ENCODE measurements at places on chromosomes 13 and 19.
A peak's percentile ranks its signal among the peaks of the same experiment; 100 is the strongest.

DNA sequence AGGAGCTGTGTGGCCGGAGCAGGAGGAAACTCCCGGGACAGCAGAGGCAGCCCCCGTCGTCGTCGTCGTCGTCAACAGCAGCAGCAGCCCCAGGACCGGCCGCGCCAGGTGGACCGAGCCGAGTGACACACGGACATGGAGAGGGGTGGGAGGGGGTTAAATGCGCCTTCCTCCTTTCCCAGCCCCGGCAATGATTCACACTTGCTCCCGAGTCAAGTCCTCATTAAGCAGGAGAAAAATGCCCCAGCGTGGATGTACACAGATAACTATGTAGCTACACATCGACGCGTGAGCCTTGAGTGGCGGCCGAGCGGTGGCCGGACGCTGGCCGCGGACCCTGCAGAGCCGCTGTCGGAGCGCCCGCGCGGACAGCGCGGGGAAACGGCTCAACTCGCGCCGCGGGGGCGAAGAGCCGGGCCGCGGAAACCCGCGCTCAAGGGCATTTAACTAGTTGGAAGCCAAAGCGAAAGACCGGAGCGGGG, 645 bp downstream of the UBL3 start:
- peak; percentile 27 for DNase-seq

DNA sequence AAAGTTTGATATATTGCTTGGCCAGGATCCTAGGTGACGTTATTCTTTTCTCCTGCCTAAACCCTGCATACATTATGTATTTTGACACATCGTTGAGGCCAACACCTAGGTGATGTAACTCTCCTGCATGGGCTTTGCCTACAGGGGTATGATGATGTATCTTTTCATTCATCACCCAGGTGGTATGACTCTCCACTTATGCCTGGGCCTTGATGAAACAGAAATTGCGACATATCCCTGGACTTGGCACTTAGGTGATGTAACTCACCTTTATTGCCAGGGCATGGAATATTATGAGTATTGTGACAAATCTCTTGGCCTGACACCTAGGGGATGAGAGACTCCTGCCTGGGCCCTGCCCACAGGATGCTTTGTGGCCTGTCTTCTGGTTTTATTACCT, 18.5 kb upstream of the ZNF681 start:
- no peak for DNase-seq

GRCh38 chr19:52398081-52398441, 412 bp downstream of the ZNF528 start:
- no peak for DNase-seq

DNA sequence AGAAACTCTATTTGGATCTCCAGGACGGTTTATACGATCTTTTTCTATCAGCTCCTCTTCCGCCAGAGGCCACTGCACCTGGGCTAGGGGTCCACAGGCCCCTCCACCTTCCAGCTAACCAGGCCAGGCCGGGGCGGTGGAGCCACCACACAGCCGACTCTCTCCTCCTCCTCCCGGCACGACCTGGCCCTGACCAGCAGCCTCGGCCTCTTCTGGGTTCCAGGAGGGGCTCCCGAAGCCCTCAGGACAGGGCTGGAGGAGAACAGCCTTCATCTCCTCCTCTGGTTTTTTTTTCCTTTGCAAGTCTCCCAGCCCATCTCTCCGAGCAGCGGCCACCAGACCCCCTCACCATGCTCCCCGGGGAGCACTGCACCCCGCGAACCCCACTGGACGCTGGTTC, 17.1 kb downstream of the DPF1 start:
- DNase-seq: no peak

GRCh38 chr13:33312150-33312860, 26.8 kb upstream of the STARD13 start:
- no peak for DNase-seq

- DNase-seq: no peak
Measured at GRCh38 chr19:33100894-33101644, 20.1 kb downstream of the GPATCH1 start.

DNA sequence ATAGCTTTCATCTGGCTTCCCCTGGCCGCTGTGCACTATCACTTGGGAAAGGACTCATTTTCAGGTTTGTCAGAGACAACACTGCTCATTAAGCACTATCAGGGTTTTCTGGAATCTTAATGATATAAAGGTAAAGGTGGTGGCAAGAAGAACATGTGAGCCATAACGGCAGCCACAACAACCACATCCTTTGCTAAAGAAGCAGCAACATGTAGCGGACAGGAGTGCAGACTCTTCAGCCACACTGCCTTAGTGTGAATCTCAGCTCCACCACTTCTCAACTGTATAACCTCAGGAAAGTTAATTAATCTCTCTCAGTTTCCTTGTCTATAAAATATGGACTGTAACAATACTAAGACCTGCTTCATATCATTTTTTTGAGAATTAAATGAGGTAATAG, 24.1 kb upstream of the MIR17HG start:
- no peak for DNase-seq

DNA sequence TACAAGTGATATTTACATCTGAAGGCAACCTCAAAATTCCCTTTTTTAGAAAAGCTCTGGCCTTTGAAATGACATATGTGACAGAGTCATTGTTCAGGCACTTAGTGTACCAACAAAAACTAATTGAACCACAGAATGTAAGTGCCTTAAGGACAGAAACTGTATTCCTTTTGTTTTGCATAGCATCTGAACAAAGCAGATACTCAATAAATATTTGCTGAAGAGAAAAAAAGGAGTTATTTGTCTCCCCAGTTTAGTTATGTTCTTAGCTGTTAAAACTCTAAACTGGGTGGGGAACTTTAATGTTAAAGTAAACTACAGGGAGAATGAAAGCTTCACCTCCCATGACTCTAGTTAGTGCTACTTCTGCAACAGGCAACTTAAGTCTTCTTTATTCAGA, 56.8 kb upstream of the KLF5 start:
- no peak for DNase-seq

DNA sequence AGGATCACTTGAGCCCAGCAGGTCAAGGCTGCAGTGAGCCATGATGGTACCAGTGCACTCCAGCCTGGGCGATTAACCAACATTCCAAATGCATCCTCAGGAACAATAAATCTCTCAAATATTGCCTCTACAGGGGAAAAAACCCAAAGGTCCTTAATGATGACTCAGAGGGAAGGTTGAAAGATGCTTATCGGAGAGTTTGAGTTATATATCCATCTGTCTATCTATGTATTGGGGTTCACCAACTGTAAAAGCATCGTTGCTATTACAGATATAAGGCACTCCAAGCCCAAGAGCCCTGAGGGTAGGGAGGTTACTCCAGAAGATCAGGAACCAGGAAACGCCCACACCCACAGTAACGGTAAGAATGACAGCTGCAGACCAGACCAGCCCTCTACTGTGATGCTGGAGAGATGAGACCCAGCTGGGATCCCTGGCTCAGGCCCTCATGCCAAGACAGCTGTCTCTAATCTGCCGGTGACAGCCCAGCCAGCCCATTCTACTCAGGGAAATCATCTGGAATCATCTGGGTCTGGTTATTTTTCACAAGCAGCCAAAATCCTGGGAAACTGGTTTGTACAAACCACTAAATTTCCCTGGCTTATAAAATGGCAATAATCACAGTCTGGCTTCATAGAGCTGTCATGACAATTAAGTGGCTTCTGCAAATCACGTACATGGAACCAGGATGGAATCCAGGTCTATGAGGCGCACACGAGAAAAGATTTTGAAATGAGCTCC, 23.8 kb downstream of the TEX101 start:
- peak; percentile 17 for DNase-seq

DNA sequence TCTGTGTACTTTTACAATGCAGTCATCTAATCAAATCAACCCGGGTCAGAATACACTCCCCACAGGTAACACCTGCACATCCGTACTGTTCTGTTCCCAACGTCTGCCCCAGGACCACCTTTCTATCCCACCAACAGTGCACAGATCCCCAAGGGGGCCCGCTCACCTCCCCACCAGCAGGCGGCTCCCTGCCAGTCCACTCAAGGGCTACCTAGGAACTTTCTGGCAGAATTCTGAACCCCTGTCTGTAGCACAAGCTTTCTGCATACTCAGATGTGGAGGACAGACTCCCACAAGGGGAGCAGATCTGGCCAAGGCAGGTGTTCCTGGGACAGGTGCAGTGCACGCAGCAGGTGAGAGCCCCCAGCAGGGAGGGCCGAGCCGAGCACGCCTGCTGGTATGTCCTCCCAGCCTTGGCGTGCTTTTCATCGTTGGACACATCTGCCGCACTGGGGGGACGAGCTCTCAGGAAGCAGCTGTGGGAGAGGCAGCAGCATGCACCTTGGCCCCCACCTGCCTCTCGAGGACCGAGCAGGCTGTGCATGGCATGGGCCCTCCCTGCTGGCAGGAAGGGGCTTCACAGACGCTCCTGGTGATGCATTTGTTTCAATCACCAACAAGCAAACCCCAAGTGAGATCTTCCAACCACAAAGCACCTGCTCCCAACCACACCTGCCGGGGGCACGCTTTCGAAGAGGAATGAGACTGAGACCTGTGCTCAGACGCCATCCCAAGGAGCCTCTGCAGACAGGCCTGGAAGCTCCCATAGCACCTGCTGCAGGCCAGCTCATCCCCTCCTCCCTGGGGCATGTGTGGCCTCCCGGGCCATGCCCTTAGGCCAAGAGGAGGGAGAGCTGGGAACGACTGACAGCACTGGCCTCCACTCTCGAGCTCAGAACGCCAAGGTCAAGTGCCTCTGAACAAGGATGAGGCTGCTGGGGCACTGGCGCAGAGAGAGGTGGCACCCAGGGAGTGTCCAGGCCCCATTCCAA, 35.9 kb downstream of the RAB20 start:
- no peak for DNase-seq

DNA sequence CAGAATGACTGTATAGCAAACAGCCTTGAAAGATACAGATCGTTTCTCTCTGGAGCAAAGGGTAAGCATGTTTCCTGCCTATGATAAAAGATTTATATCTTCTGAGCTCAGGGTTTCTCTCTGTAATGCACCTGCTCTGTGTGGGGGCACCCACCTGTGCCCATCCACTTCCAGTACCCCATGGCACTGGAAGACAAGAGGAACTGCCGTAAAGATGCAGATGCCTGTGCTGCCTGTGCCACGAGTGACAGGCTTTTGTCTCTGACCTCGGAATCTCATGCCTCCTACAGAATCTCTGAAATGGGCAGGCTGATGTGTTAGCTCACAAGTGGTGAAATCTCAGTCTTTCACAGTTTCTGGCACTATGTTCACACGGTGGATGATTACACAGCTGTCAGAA, 50.3 kb upstream of the ATP11A start:
- no peak for DNase-seq

GRCh38 chr13:113881614-113882266, 17.9 kb upstream of the GAS6 start:
- DNase-seq: no peak

- DNase-seq: peak; percentile 52
Measured at GRCh38 chr19:49875857-49876421, 1.2 kb downstream of the AKT1S1 start.

- no peak for DNase-seq
Measured at GRCh38 chr19:28514166-28514565, 698.8 kb downstream of the UQCRFS1 start.

DNA sequence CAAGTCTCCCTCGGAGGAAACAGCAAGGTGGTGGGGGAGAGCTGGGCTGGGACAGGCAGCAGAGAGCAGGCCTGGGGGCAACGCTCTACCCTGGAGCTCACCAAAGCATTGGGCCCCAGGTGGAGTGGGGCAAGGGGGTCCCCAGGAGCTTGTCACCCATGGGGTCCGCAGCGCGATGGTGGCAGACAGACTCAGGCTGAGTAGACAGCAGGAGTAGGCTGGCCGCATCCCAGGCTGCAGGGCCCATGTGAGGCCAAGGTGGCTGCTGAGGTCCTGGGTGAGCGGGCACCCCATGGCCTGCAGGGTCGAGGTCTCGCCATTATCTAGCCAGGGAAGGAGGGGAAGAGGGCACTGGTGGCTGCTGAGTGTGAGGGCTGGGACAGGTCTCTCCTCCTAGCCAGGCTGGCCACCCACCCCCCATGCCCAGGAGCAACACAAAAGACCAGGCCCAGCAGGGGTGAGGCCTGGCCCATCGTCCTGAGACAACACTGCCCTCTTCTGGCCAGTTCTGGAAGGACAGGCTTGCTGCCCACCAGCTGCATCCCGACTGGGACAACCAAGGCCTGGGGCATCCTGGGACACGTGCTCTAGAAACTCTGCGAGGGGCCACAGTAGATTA, 33.1 kb downstream of the CEBPG start:
- peak; percentile 72 for DNase-seq
